MV-4-11 (cell line): ENCODE measurements at places on chromosomes 12 and 14.

DNA sequence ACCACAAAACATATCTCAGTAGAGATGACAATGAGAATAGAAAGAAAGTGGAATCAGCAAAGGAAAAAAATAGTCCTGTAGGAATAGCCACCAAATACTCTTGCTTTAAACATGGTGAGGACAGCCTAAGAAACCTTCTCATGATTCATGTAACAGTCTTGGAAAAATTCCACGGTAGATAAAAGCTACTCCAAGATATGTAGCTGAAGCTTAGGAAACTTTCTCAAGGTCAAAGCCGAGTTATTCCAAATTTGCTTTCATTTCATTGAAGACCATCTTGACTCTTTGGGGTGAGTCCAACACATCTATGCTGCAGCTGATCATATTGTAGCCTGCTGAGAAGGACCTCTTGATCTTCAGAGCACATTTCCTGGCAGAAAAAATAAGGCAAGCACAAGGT is 157.6 kb downstream of the PAH start:
- no peak for DNase-seq

GRCh38 chr14:71776471-71777360 is 155.5 kb upstream of the RGS6 start:
- no peak for DNase-seq

- no peak for DNase-seq
These were observed 364 bp upstream of the GPR65 start for GRCh38 chr14:88004506-88005036.

GRCh38 chr12:10211101-10211939 is 1.4 kb upstream of the GABARAPL1 start:
- no peak for DNase-seq

DNA sequence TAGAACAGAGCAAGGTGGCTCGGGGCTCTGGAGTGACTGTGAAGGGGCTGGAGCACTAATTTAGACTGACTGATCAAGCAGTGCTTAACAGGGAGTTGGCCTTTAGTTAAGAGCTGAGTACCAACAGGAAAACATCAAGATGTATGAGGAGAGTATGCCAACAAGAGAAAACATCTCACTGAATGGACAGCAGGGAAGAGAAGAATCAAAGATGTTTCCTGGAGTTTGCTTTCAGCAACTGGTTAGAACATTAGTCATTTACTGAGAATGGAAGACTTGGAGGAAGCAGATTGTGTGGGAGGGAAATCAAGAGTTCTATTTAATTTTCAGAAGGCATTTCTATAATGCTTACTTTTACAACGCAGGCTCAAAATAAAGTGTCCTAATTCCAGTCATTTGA is 259.3 kb downstream of the ADAMTS20 start:
- no peak for DNase-seq

GRCh38 chr12:96172981-96173380 is 21.2 kb upstream of the ELK3 start:
- no peak for DNase-seq

- DNase-seq: no peak
These were observed 383.7 kb downstream of the EGLN3 start for GRCh38 chr14:33567023-33567728.

DNA sequence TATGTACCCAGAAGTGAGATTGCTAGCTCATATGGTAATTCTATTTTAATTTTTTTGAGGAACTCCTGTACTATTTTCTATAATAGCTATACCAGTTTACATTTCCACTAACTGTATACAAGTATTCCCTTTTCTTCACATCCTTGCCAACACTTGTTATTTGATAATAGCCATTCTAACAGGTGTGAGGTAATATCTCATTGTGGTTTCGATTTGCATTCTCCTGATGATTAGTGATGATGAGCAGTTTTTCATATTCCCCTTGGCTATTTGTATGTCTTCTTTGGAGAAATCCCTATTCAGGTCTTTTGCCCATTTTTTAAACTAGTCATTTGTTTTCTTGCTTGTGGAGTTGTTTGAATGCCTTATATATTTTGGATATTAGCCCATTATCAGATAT is 121.3 kb downstream of the BBS10 start:
- DNase-seq: no peak

DNA sequence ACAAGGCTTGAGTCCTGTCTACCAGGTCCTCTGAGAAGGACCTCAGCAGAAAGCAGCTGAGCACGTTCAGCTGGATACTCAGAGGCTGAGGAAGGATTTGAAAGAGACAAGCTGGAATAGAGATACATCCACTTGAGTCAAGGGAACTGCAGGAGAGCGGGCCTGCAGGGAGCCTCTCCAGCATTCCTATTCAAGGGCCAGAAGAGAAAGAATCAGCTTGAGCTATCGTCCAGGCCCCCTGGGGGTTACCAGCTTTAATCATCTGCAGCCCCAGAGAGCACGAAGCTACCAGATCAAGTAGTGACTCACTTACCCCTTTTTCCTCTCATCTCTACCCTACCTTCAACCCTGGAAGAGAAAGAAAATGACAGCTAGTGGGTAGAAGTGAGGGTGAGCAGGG is 80.9 kb downstream of the NDUFA12 start:
- DNase-seq: no peak

DNA sequence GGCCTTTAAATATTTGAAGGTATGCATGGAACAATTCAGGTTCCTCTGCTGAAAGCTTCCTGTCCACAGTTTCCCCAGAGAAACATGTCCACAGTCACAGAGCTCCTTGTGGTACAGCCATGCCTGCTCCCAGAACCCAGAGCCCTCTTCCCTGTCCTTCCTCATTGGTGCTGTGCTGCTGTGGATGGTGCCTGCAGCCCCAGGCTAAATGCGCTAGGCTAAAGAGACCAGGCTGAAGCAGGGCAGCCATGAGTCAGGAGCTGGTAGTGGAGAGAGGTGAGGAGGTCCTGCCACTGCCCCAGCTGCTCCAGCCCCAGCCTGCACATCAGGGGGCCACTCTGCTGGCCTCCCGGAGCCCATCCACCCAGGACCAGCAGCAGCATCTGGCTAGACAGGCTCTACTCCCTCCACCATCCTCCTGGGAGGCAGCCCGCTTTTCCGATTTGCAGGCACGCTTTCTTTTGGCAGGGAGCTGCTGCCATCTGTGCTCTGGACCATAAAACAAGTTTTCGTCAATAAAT is 65.4 kb upstream of the DDX11 start:
- DNase-seq: no peak

- no peak for DNase-seq
These were observed 52.2 kb downstream of the ATXN2 start for GRCh38 chr12:111546758-111547383.

- DNase-seq: no peak
These were observed 81.8 kb downstream of the SLC38A1 start for GRCh38 chr12:46187023-46187422.

GRCh38 chr12:93571365-93571924 is 1.0 kb upstream of the SOCS2 start:
- DNase-seq: peak; percentile 61
